Stimulated activated CD8-positive, alpha-beta memory T cell treated with anti-CD3 and anti-CD28 coated beads, Interleukin-4, amount 100 ng/mL, for 1 hour (primary cell): ENCODE measurements at places on chromosomes 12 and 14.
A peak's percentile ranks its signal among the peaks of the same experiment; 100 is the strongest.

DNA sequence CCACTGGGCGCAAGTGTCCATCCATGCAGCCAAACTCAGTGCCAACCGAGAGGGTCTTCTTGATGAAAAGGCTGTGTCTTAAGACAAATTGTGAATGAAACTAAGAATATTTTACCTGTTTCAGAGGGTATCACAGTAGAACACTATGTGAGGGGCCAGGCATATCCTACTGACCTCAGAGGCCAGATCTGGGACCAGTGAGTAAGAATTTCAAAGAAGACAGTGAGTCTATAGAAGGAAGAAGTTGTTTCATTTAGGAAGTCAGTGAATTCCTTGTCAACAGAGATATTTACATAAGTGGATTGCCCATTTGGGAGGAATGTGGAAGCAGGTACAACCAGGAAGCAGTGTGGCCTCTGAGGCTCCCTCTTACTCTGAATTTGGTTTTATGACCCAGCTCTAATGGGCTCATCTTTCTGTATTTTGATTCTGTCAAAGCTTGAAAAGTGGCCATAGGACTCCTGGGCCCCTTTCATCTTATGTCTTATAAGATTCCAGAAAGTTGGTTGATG lies 137.4 kb downstream of the ZNF664 start:
- no peak for DNase-seq

DNA sequence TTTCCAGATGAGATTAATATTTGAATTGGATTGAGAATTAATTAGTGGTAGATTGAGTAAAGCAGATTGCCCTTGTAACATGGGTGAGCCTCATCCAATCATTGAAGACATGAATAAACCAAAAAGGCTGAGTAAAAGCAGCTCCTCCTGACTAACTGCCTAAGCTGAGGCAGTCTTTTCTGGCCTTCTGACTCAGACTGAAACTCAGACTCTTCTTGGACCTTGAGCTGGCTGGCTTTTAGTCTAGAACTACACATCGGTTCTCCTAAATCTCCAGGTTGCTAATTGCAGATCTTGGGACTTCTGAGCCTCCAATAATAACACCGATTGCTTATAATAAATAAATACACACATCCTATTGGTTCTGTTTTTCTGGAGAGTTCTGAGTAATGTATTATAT lies 24.0 kb downstream of the FKBP11 start:
- DNase-seq = no peak

DNA sequence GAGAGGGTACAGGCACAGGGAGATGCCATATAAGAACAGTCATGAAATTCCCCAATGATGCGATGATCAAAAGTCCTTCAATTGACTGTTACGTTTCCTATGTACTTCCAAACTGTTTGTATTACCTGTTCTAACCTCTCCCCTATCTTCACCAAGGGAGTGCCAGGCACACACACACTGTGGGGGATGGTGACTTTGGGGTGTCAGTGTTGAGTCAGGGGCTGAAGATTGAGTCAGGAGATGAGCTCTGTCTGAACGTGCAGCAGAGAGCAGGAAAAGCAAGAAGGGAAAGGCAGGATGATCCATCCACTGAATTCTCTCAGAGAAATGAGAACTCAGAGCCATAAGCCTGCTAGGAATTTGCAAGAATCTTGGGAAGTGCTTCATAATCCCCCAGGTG lies 153.4 kb downstream of the EFCAB11 start:
- no peak for DNase-seq

GRCh38 chr14:39430762-39431415 lies 1.3 kb downstream of the FBXO33 start:
- no peak for DNase-seq

GRCh38 chr14:103725739-103726395 lies 10.3 kb downstream of the ZFYVE21 start:
- DNase-seq = no peak

DNA sequence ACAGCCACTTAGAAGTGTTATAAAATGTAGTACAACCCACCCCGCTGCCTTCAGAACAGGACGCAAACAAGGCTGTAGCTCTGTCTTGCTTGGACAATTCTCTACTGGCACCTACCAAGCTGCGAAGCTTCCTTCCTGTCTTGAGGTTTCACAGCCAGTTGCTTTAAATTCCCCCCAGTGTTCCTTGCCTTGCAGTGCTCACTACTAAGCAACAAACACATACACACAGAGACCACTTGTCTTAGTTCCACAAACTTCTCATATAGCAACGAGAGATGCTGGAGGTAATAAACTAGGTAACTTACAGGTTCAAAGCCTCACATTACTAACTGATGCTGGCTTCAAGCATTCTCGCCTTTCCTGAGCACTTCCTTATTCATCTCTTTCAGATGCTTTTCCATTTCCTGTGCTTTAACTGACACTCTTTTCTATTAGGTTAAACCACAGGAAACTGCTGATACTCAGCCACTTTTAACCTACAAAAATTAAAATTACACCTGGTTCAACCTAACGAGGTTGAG lies 91.5 kb upstream of the PTGDR start:
- DNase-seq = peak; percentile 7

GRCh38 chr14:76490735-76491134 lies 114.8 kb downstream of the ESRRB start:
- no peak for DNase-seq

- no peak for DNase-seq
Observed at GRCh38 chr12:50572760-50573159, 68.0 kb downstream of the DIP2B start.

GRCh38 chr12:107320033-107320928 lies 226.9 kb upstream of the CRY1 start:
- DNase-seq = no peak

DNA sequence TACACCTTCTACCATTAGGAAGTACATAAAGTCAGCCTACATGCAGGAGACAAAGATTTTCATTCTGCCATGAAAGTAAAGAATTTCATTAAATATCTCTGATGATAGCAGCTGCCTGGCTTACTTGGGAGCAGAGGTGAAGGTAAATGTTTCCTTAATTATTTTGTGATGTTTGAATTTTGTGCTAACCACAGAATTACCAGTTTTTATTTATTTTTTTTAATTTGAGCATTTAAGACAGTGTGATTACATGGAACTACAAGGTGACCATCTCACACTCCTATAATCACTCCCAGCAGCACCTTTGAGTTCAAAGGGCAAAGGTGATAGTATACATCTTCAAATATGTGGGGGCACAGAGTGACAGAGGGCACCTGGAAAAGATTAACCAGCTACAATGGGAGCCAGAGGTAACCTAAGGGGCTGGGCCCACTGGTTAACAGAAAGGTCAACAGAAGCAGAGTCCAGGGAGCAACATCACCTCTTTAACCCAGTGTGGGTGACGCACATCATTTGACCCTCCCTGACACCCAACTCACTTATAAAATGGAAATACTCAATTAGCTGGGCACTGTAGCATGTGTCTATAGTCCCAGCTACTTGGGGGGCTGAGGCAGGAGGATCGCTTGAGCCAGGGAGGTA lies 65.0 kb downstream of the GCH1 start:
- no peak for DNase-seq

- no peak for DNase-seq
Observed at GRCh38 chr14:39957290-39957689, 525.1 kb upstream of the FBXO33 start.

GRCh38 chr12:99027461-99027860 lies 382.4 kb downstream of the APAF1 start:
- no peak for DNase-seq

- DNase-seq = no peak
Observed at GRCh38 chr12:70317781-70318180, 48.3 kb upstream of the KCNMB4 start.

DNA sequence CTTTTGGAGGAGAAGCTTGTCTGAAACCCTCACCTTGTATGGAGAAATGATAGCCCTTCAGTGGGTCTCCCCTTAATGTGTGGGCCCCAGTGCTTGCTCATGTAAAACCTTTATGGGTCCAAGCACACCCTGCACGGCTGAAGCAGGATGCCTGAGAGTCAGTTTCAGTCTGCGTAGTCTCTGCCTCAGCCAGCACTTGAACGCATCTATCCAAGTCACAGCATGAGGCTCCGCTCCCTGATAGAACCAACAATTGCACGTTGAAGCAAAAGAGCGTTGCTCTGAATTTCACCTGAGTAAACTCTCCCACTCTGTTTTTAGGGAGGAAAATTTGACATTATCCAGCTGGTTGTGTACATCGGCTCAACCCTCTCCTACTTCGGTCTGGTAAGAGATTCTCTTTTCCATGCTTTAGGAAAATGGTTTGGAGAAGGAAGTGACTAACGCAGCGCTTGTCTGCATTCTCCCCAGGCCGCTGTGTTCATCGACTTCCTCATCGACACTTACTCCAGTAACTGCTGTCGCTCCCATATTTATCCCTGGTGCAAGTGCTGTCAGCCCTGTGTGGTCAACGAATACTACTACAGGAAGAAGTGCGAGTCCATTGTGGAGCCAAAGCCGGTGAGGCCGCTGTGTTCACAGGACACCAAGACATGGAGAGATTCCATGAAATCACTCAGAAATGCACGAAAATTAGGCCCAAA lies 33.0 kb upstream of the P2RX4 start:
- DNase-seq = no peak

DNA sequence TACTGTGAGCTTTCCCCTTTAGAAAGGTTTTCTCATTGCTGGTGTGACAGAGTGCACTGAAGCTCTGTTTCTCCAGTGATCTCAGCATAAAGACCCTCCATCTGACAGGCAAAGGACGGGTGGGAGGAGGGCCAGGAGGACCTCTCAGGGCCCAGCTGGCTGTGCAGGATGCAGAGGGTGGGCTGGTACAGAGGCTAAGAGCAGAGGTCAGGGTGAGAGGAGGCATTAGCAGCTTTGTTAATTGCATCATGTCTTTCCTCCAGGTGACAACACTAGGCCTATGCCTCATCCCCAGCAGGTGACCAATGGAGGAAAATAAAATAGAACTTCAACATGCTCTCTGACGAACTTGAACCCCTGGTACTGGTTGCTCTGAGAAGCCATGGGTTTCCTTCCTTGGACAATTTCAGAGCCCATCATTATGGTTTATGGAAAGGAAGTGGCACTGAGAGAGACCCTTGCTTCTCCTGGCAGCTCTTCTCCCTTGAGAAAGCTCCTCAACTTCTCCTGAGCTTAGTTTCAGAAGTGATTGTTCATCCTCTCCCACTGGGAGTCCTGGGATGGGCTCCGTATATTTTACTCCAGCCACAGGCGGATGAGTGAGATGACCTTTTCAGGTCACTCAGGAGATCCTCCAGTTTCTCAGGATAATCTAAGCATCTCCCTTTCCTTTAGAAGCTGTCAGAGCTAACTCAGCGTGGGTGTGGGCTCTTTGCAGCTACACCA lies 45.8 kb upstream of the ATP23 start:
- no peak for DNase-seq

DNA sequence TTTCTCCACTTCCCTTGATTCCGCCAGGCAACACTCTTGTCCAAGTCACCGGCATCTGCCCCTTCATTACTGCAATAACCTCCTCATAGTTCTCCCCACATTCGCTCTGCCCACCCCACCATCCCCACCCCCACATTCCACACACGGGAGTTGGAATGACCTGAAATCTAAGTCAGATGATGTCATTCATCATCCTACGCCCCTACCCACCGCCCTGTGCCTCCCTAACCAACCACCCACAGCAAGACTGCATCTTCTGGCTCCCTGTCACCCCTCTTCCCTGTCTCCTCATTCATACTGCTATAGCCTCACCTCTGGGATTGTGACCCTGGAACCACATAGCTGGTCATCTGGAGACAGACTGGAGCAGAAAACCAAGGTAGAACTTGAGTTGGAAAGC lies 7.9 kb upstream of the PWP1 start:
- no peak for DNase-seq

DNA sequence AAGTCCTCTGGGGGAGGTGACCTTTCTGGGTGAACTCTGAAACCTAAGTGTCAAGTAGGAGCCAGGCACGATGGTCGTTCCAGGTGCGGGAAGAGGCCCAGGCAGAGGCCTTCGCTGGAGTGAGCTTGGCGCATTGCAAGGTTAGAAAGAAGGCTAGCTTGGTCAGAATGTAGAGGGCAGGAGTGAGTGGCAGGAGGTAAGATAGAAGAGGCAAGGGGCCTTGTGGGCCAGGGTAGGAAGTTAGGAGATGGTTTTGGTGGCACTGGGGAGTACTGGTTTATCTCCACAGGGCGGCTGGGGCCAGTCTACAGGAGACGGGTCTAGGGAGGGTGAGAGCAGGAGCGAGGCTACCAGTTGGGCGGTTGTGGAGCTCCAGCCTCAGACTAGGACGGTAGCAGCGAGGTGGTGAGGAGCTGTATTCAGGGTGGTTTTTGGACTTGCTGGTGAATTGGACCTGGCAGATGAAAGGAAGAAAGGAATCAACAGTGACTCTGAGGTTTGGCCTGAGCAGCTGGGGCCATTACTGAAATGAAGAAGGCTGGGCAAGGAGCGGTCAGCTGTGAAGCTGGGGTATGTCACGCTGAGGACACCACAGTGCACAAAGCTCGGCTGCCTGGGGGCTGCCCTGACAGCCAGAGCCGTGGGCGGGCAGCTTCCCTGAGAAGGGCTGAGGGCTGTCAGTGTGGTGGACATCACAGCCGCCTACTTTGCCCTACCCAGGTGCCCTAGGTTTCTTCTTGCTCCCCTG lies 9.0 kb downstream of the MLXIP start:
- DNase-seq = no peak

GRCh38 chr14:73744175-73744867 lies 30.1 kb upstream of the PNMA1 start:
- no peak for DNase-seq

GRCh38 chr14:22838631-22839041 lies 2.3 kb downstream of the MMP14 start:
- no peak for DNase-seq

GRCh38 chr12:124869059-124869665 lies 5.5 kb upstream of the SCARB1 start:
- DNase-seq = no peak

DNA sequence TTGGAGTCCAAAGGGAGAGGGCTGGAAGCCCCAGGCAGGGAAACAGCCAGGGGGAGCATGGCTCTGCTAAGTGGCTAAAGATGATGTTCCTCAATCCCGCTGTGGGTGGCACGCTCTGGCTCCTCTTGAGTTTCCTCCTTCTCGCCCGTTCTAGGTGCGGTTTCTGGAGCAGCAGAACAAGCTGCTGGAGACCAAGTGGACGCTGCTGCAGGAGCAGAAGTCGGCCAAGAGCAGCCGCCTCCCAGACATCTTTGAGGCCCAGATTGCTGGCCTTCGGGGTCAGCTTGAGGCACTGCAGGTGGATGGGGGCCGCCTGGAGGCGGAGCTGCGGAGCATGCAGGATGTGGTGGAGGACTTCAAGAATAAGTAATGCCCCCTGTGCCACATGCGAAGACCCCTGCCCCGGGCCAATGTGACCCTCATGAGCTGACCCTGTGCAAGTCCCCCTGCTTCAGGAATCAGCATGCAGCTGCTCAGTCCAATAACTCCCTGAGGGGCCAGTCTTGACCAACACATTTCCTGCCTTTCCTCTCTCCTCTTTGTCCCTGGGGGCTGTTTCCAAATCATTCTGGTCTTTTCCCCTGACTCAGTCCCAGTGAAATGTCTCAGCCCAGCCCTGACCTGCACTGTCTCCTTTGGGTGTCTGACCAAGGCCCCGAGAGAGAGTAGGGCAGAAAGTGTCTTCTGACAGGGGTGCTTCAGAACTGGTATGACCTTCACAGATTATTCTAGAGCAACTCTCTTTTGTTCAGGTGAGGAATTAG lies 2.1 kb downstream of the KRT7 start:
- DNase-seq = no peak
